NCI-H510A (cell line): ENCODE measurements at places on chromosomes 5 and 9.
A peak's percentile ranks its signal among the peaks of the same experiment; 100 is the strongest.

GRCh38 chr5:154199671-154200220, 9.2 kb downstream of the GALNT10 start:
- no peak for DNase-seq

GRCh38 chr5:95718203-95718602, 12.9 kb upstream of the RHOBTB3 start:
- DNase-seq = no peak

DNA sequence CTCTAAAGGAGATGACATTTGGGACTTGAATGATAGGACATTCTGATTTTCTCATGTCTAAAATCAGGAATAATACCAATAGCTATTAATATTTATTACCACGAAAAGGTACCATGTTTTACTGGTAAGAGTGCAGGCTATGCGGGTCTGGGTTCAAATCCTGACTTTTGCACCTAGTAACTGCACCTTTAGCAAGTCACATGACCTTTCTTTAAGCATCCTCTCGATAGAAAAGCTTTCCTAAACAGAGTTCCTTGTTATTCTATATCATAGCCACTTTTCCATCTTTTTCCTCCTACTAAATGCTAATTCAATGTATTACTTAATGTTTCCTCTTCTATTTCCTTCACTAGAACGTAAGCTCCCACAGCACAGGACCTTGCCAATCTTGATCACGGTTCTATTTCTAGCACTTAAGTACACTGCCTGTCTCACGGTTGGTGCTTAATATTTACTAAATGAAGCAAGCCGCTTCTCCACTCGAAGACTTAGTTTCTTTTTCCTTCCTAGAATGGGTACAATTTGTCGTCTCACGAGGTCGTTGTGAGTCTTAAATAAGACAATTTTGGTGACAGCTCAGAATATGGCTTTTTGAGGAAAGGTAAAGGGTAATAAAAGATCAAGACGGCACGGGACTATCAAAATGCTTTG, 816 bp downstream of the RBM18 start:
- DNase-seq = no peak

GRCh38 chr5:169121630-169122420, 179.1 kb downstream of the SLIT3 start:
- no peak for DNase-seq

DNA sequence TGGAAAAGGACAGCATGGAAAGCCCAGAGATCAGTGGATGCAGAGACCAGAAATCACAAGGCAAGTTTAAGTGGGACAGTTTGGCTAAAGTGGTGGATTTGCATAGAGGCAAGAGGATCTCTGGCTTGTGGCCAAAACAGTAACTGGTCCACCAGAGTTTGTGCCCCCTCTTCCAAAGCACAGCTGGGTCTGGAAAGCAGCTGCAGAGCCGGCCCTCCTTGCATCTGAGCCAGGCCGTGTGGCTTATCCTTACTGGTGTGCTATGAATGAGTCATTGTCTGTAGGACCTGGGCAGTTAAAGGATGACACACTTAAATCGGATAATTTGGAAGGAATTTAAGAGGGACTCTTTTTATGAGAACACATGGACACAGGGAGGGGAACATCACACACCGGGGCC, 146.6 kb downstream of the PIP5K1B start:
- no peak for DNase-seq

DNA sequence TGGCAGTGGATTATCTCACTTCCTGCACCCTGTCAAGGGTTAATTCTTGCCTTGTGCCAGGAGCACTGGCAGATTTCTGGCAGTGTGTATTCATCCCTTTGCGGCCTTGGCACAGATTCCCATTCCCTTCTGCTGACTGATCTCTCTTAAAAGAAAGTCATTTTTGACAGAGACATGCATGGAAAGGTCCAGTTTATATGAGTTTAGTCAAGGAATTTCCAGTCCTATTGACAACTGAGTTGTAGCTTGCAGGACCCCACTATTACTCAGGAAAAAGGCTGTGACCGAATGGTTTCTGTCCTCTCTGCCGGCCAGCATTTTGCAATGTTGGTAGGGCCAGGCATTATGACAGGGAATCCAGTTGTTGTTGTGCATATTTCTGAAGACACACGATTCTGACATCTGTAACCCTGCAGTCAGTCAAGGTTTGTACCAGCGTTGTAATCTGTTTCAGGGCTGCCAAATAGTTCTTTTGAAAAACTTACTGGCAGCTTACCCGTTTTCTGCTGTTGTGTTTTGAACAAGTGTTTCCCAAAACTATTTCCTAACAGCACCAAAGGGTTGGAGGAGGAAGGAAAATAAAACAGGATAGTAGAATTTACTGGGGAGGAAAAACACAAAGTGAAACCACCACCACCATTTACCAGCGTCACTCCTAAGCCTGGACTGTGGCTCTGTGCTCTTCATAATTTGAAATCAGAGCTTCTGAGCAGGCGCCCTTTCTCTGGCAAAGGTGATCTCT, 243.4 kb upstream of the KLF4 start:
- DNase-seq = no peak

GRCh38 chr5:173864126-173865050, 23.8 kb upstream of the CPEB4 start:
- no peak for DNase-seq

GRCh38 chr9:25964239-25964638, 286.0 kb upstream of the TUSC1 start:
- no peak for DNase-seq

DNA sequence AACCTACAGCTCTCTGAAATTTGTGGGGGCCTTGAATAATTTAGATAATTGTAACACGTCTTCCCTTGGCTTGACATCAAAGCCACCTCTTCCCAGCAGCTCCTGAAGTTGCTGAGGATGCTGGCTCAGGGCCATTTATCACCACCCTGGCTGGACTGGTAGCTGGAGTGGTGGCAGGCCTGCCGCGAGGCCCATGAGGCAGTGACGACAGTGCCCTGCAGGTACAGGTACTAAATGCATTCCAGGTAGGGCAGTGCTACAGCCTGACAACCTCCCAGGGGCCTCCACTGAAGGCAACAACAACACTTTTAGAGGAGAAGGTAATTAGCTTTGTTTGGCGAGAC, 270.2 kb upstream of the KLF4 start:
- DNase-seq = no peak

DNA sequence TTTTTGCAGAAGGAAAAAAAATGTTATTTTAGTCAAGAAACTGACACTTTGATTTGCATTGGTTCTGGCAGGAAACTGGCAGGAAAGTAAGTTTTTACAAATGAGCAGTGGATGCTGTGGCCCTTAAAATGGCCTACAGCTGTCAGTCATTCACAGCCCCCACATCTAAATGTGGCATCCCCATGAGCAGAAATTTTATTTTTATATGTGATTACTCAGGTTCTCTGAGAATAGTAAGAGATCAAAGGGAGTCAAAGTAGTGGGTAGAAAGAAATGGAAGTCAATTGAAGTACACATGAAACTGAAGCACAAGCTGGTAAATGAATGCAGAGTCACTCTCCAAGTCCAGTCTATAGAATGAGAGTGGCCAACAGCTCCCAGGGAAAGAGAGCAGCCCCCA, 80.3 kb downstream of the ENC1 start:
- DNase-seq = no peak

DNA sequence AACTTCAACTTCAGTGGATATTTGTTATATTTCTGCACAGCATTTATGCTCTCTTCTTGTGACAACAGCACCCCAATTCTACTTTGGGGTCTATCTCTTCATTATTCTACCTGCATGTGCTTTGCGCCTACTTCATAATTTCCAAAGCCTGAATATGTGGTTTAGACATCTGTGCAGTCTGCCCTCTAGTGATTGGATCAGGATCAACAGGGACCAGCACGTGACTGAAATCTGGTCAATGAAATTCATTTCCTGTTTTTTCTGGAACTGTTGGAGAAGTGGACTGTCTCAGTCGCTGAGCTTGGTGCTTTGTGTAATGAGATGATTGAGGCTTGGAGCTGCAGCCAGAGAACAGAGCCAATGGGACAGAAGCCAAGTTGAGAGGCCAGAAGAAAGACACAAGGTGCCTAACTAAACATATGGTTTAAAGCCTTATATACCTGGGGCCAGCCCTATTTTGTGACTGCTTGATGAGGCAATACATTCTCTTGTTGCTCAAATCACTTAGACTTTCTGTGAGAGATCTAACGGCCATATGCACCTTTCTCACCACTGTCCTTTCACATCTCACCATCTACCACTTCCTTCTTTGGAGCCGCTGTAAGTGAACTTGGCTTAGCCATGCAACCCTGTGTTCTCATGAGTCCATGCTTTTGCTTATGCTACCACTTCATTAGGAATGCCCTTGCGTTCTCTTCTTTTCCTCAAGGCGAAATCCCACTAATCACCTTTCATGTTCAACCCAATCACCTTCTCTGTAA, 68.8 kb upstream of the PPP2R2B start:
- DNase-seq = no peak

DNA sequence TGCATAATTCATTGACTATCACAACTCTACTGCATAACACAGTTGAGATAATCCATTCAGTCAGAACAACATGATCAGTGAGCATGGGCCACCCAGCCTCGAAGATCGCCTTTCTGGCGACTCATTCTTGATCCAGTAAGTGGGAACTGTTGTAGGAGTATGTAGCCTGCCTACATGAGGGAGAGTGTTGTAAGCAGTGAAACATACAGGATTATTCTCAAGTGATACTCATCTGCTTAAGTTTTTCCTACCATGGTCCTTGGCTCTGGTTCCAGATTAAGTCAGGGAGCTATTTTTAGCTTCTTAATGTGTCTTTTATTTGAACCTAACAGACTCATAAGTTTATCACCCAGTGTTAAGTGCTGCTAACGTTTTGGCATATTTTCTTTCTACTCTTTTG, 44.0 kb downstream of the TNPO1 start:
- no peak for DNase-seq

DNA sequence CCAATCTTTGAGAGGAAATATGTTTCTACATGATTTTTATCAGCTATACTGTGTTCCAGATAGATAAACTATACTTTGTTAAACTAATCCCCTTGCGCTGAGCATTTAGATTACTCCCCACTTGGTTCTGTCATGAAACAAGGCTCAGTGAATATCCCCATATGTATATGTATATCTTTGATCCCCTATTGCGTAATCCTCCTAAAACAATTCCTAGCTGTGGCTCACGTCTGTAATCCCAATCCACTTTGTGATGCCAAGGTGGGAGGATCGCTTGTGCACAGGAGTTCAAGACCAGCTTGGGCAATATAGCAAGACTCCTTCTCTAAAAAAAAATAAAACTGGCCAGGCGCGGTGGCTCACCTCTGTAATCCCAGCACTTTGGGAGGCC, 2.7 kb downstream of the PHYHD1 start:
- no peak for DNase-seq

GRCh38 chr5:98206566-98206965, 566.9 kb upstream of the RGMB start:
- DNase-seq = no peak

DNA sequence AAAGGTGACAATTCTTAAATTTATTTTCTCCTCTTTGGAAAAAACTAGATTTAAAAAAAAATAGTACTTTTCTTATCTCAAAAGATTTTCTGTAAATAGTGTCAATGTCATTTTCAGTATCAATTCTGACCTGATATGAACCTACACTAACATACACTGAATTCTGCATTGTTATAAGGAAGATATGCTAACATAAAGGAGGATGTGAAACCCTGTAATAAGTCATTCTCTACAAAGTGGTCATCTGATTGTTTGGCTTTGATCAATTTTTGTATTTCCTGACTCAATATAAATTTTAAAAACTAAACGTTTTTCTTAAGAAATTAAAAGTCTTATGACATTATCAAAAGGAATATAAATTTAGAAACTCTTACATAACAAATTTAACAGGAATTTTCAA, 233.6 kb upstream of the EDIL3 start:
- DNase-seq = no peak

- DNase-seq = no peak
These were observed 449.6 kb downstream of the NTRK2 start for GRCh38 chr9:85118990-85119755.

- DNase-seq = no peak
These were observed 34.3 kb downstream of the EPB41L4B start for GRCh38 chr9:109286571-109286977.

DNA sequence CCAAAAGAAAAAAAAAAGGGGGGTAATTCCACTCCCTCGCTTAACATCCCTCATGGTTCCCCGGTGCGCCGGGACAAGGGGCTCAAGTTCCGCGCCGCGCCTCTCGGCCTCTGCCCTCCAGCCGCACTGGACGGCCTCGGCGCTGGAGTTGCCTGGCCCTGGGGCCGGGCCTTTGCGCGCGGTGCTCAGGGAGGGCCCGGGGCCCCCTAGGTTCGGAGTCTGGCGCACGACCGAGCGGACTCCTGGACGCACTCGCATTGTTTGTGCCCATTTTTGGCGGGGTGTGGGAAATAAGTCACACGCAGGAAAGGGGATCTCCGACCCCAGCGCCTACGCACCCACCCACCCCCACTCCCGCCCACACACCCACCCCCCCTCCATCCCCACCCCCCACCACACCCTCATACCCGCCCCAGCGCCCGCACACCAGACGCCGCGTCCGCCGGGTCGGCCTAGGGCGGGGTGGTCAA, 381 bp downstream of the MED22 start:
- no peak for DNase-seq

DNA sequence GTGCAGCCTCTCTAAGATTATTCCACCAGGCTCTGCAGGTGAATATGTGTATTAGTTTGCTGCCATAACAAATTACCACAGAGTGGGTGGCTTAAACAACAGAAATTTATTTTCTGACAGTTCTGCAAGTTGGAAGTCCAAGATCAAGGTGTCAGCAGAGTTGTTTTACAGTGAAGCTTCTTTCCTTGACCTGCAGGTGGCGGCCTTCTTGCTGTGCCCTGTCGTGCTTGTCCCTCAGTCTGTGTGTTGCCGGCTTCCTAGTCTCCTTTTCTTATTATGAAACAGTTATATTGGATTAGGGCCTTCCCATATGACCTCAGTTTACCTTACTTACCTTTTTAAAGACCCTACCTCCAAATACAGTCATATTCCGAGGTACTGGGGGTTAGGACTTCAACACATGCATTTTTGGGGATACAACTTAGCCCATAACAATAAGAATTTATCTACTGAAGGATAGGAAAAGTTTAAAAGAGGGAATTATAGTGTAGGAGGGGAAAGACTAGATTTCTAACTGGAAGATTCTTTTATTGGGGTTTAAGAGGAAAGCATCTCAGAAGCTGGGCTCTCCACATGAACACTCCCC, 97.4 kb downstream of the OSTF1 start:
- DNase-seq = peak; percentile 6

- no peak for DNase-seq
These were observed 50.7 kb downstream of the ICE1 start for GRCh38 chr5:5473226-5473625.

GRCh38 chr9:125435776-125436612, 174.4 kb downstream of the GAPVD1 start:
- DNase-seq = no peak

GRCh38 chr5:167814828-167815227, 476.6 kb upstream of the WWC1 start:
- no peak for DNase-seq

DNA sequence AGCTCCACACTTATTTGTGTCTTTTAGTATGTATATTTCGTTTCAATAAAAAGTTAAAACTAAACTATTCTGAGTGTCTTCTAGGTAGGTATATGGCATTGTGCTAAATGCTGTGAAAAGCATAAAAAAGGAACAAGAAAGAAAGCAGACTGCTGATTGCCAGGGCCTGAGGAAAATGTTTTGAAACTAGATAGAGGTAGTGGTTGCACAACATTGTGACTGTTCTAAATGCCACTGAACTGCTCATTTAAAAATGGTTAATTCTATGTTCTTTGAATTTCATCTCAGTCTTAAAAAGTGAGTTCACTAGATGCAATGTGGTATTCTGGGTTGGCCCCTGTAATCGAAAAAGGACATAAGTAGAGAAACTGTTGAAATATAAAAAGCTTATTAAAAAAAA, 2.6 kb upstream of the ALAD start:
- no peak for DNase-seq
